ENCODE measurements at places on chromosomes 7 and 10.

DNA sequence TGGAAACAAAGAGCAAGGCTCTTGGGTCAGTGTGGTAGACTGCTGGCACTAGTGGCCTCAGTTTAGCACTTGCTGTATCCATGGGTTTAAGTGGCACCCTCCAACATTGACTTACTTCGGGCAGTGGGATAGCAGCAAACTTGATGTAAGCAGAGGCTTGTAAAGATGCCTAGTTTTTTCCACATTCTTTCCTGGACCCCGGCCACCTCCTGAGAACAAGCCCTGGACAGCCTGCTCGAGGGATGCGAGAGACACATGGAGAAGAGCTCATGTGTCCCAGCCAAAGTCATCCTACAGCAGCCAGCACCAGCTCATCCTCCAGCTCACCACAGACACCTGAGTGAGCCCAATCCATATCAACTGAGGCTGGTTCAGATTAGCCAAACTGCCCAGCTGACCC, 142.7 kb upstream of the PCBD1 start:
- no peak for DNase-seq

DNA sequence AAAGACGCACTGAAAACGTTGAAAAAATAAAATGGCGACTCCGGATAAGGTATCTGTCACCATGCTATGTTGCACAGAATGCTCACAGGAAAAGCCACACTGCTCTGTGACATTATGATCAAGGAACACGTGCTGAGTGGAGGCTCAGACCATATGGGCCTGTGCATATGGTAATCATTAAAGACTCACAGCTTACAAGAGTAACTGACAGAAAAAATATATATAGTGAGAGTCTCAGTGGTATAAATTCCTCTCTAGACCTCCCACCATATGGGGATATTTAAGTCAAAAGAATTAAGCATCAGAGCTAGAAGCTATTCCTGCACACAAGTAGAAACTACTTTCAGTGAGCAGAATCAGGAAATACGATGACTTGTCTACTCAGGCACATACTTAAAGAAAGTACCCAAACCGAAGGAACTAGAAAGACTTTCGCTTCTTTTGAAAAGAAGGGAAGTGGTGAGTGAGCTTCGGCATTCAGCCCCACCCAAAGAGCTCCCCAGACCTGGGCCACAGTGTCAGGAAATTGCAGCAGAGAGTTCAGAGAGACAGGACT, 65.1 kb upstream of the MPP7 start:
- DNase-seq = no peak

DNA sequence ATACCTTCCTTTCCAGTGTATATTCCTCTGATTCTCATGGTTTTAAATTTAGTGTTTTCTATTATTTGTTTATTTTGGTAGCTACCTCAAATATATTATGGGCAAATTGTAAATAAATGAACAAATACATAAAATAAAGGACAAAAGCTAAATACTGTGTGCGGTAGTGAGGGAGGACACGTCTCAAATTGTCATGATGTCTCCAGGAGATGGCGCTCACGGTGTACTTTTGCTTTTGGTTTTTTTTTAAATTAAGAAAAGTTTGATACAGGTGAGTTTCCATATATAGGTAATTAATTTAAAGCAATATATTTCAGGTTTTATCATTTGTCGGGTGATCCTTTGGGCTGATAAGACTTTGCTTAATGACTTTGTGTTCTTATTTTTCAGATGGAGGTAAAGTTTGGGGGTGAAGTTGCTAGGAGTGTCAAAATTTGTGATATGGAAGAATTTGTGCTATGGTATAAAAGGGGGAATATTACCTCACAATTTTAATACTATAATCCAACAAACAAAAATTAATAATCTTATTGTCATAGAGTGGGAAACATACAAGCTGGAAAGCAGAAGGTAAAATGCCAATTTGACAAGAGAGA, 68.4 kb upstream of the TMEM229A start:
- no peak for DNase-seq

- no peak for DNase-seq
Observed at GRCh38 chr7:87712571-87712970, 84.4 kb downstream of the RUNDC3B start.

DNA sequence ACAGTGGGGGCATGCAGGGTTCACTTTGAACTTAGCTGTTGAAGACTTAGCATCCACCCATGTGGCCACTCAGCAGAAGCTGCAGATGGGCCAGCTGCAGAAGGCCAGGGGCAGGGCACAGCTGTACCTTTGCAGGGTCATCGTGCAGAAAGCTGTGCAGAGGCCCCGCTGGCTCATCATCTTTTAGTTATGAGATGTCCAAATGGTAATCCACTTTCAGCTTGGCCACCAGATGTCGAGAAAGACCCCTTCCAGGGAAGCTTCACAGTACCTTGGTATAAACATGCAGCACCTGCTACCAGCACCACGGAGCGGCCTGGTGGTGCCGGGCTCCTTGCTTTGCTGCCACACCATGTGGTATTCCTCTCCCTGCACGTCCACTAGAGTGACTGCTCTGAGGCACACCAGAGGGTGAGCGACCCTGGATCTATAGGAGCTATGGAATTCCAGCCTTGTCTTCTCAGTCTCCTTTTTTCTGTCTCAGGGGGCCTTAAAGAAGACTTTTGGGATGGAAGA, 74.2 kb upstream of the LAMB4 start:
- DNase-seq = no peak

DNA sequence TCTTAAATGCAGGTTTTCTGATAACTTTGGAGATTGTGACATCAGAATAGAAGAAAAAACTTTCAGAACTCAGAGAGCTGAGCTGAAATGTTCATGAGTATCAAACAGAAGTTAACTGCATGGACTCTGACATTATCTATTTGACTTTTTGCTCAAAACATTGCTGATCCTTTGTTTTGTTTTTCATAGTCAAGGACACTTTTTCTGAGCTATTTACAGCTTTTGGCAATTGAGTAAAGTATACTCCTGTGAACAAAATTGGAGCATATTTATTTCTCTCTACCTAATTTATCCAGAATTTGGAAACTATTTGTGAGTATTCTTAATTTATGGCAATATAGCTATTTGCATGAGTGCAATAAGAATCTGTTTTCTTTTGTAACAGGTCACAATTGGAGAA, 11.1 kb downstream of the KCP start:
- DNase-seq = no peak

Measured in heart right ventricle (tissue), 16 donors.